ENCODE measurements at places on chromosomes 12 and 14.

- DNase-seq, result no peak
Measured at GRCh38 chr14:103899833-103900232, 28.4 kb upstream of the TDRD9 start.

DNA sequence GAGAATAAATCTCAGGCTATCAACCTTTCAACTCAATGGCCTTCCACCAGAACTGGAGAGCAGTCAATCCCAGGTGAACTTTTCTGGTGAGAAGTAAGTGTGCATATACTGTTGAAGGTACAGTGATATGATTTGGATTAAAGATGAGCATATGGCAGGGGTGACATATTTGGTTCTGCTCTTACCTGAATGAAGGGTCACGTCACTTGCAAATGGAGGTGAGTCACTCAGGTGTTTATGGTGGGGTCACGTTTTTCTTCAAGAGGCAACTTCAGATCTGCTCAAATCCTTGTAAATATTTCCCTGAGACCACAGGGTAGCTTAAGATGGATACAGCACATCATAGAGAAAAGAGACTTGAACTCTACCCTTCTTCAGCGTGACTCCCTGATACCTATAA is 143.2 kb downstream of the BRMS1L start:
- DNase-seq, result no peak

GRCh38 chr12:54173066-54173726 is 15.6 kb downstream of the SMUG1 start:
- DNase-seq, result peak; percentile 53

- no peak for DNase-seq
Measured at GRCh38 chr12:3473171-3473570, 17.8 kb upstream of the PRMT8 start.

DNA sequence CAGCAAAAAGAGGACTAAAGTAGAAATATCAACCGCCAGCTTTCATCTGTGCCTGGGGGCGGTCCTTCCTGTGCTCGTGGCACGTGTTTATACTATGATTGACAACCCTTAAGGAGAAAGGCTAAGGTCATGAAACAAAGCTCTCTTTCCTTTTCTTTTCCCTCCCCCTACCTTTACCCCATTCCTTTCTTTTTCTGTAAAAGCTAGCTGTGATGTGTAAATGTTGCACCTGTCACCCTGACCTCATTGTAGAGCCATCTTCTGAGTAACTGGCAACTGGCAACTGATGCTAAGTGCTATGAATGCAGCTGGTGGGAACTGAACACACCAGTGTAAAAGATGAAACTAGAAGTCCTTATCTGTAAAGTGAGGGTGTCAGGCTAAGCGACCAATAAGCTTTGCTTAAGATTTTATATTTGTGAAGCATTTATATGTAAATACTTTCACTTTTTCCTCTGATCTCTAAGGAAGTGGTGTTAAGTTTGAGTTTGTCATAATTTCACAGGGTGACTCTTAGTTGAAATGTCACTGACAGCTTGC is 102.8 kb upstream of the BCAT1 start:
- DNase-seq, result peak; percentile 51

DNA sequence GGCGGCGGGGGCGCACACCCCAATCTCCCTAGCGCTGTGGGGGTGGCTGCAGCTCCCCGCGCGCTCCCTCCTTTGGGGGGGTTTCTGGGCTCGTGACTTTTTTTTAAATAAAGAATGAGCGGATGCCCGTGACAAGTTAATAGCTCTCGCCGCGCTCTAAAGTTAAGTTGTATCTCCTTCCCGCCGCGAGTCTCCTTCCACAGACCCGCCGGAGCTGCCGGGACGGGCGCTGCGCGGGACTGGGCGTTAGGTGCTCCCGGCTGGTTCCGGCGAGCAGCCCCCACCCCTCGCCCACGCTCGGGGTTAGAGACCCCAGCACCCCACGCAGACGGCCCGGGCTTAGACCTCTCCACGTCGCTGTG is 82.6 kb upstream of the HMGA2 start:
- peak; percentile 49 for DNase-seq

DNA sequence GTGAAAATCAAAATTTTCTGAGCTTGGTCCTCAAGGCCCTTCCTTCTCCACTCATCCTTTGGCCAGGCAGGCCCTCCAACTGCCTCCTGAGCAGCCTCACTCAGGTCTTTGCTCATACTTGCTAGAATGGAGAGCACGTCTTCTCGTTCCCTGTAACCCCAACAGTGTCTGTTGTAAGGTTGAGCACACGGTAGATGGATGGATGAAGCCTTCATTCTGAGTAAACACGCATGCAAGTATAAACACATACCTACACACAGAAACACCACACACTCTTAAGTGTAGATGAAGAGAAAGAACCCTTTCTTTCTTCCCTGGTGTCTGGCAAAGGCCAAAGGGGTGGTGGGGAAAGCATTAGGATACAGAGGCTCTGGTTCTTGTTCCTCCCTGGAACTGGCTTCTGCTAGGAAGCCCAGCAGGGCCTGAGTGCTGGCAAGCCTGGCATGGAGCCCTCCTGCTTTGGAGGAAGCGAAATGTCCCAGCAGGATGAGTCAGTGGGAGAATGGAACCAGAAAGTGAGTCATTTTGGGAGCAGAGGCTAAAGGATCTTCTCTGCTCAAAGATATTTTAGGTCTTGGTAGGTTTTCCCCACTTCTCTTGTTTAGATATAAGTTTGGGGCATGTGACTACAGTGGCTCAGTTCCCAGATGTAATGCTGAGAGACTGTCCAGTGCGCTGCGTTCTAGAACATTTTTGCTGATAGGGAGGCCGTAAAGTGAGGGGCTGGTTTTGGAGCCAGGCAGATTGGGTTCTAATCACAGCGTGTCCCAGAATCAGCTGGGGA is 127.4 kb downstream of the CACNA1C start:
- DNase-seq, result no peak

GRCh38 chr12:113234483-113234882 is 13.2 kb downstream of the TPCN1 start:
- DNase-seq, result no peak
